ENCODE measurements at places on chromosomes 6 and 20.

DNA sequence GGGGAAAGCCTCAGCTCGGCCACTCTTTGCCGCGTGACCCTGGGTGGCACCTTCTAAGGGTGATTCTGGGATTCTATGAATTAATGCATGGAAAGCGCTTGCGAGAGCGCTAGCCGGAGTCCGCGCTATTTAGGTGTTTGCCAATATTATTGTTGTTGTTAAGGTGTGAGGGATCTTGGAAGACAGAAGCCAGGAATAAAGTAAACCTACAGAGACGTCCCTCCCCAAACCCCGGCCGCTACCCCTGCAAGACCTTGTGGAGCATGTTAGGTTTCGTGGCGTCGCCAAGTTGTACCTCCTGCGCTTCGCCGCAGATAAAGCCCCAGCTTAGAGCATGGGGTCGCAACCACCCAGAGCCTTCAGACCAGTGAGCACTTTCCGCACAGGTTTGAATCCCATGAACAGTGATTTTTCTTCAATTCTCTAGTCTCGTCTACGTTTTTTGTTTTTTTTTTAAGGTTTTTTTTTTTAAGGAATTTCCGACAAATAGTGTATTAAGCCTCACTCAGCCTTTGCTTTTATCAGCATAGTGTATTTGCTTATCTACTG, 16.9 kb upstream of the ZSCAN9 start:
- DNase-seq = no peak

DNA sequence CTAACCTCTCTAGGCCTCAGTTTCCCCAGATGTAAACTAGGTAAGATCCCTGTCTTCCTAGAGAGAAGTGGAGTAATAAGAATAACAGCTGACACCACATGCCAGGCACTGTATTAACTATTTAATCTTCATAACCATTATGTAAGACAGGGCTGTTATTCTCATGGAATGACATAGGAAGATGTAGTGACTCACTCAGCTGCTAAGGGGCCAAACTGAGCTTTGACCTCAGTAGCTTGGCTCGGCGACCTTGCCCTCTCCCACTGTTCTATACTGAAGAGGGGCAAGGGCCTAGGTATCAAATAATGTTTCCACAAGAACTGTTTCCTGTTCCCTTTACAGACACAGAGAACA, 2.9 kb upstream of the MDGA1 start:
- DNase-seq = no peak

GRCh38 chr6:131001111-131001736, 61.8 kb downstream of the EPB41L2 start:
- DNase-seq = no peak

- no peak for DNase-seq
Observed at GRCh38 chr20:23745247-23745646, 5.5 kb downstream of the CST1 start.

DNA sequence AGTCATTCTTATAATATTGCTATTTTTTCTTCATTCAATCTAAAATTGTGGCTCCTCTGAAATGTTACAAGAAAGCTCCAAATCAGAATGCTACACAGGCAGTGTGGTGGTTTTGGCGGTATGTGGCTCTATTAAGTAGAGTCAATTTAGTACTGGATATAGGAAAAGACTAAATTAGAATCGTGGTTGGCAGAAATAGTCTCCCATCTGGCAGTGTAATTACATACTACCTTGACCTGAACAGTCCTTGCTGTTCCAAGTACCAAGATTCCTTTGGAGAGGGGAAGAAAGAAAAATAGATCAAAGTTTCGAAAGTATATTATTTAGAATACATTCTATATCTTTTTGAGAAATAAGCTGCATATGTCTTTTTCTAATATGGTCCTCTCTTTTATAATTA, 78.2 kb downstream of the C6orf118 start:
- DNase-seq = no peak

DNA sequence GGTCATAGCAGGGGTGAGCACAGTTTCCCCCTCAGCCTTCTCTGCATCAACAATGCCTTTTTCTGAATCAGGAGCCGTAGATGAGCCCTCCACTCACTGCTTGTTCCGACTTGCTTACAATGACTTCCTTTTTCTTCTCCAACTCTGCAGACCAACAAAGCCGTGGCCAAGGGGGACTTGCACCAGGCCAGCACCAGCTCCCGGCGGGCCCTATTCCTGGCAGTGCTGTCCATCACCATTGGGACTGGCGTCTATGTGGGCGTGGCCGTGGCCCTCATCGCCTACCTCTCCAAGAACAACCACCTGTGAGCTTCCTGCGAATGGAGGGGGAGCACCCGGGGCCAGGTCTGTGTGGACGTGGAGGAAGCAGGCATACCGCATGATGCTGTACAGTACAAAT, 195.8 kb downstream of the SYNDIG1 start:
- no peak for DNase-seq

DNA sequence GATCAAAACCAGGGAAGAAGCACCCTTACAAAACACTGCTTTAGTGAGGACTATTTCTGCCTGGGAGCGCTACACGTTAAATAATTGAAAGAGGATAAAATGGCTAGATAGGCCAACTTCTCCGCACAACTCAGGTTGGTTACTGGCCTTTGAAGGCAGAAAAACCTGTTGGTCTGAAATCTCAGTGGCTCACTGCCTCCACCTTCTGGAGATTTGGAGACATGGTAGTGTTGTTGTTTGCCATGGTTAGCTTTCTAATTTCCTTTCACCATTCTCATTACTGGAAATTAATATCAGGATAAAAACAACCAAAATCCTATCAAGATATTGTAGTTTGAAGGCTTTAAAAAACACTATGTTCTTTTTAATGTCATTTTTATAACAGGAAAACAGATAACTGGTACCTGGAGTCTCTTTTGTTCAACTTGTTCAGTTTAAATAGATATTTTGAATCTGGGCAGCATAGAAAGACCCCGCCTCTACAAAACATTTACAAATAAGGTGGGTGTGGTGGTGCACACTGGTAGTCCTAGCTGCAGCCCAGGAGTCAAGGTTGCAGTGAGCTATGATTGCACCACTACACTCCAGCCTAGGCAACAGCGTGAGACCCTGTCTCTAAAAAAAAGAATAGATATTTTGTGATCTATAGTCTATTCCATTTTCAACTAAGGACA, 27.5 kb upstream of the BCLAF1 start:
- DNase-seq = peak; percentile 60

GRCh38 chr6:154885214-154885613, 109.9 kb upstream of the TIAM2 start:
- no peak for DNase-seq

GRCh38 chr20:45104786-45105185, 3.9 kb upstream of the KCNS1 start:
- no peak for DNase-seq
